NCI-H2081 (cell line): ENCODE measurements at places on chromosomes 4 and X.
A peak's percentile ranks its signal among the peaks of the same experiment; 100 is the strongest.

GRCh38 chrX:41875142-41875541, 48.2 kb downstream of the CASK start:
- DNase-seq = no peak

GRCh38 chr4:185916683-185917082, 104.7 kb upstream of the SORBS2 start:
- no peak for DNase-seq

- no peak for DNase-seq
Observed at GRCh38 chr4:109214622-109215301, 87.7 kb downstream of the COL25A1 start.

GRCh38 chr4:188396037-188396436, 256.8 kb downstream of the TRIML1 start:
- DNase-seq = no peak

GRCh38 chrX:139332441-139332840, 198.1 kb upstream of the F9 start:
- DNase-seq = no peak

DNA sequence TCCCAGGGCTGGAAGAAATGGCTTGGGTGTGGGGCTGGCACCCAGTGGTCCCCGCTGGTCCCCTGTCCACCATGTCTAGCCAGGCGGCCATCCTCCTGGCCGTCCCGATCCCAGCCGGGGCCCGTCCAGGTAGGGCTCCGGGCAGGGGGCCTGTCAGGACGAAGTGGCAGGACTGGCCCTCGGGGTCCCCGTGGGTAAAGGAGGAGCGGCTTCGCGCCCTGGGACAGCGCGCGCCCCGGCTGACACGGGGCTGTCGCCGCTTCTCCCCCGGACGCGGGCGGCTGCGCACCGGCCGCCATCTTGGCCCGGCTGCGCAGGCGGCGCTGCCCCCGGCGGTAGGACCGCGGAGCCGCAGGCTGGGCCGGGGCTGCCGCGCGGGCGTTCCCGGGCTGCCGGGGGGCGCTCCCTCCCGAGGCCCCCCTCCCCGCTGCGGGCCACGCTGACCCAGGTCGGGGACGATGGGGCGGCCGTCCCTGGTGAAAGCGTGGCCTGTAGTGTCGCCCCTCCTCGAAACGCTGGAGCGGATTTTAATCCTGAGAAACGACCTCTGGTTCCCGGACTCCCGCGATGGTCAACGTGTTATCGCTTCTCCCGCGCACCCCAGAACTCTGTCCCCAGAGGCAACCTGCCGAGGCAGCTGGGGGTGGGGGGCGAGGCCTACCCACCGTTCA, 60.4 kb upstream of the BCOR start:
- DNase-seq = peak; percentile 53

- DNase-seq = peak; percentile 83
Observed at GRCh38 chrX:68828740-68829581, at the start of gene EFNB1. Gene EFNB1 (plus strand): TSS chrX:68829021. CDS start chrX:68829777, 756 bp downstream.

DNA sequence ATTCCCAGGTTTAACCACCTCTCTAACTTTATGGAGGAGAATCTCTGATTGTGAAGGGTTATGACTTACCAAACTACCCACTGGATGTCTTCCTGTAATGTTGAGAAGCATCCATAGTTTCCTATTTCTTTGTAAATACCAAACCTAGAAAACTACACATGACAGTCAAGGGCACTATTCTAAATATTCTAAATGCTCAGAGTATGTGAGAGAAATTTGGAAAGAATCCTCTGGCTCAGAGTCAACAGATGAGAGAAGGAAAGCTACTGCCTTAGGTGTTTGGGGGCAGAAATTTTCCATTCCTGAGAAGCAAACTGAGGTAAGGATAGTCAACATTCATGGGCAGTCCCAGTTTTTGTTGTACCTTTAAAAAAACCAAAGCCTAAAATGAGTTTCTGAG, 155.8 kb downstream of the KCNIP4 start:
- DNase-seq = no peak

DNA sequence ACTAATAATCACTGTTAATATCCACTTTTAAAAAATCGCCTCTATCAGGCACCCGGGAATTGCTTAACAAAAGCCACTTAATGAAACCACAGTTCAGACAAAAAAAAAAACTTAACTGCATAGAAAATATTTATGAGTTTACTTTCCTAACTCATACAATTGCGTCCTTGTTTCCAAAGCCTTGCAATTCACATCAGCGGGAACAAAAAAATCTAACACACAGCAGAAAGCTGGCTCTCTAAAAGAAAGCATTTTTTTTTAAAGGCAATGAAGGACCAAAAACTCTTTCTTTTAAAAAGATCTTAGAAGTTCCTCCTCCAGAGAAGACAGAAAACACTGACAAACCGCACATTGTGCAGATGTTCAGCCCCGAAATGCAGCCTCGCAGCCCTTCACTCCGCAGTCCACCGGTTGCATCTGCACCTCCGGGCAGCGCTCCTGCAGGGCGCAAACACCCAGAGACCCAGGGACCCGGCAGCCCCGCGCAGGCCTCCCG, 812 bp downstream of the FAT1 start:
- DNase-seq = no peak

DNA sequence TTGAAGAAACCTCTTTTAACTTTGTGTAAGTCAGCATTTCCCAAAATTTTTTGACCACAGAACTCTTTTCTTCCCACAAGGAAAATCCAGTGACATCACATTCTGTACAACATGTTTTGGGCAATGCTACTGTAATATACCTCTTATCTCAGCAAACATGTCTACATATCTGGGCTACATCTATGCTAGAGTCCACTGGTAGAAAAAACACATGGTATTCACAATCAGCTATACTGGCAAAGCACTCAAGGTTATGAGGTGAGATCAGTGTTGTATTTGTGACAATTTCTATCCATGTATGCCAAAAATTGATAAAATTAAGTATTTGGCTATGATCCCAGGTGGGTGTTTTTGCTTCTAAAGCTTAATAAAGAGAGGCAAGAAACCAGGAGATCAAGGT, 98.0 kb downstream of the ATP11C start:
- no peak for DNase-seq

- no peak for DNase-seq
Observed at GRCh38 chr4:121653986-121654385, 42.8 kb downstream of the ANXA5 start.

DNA sequence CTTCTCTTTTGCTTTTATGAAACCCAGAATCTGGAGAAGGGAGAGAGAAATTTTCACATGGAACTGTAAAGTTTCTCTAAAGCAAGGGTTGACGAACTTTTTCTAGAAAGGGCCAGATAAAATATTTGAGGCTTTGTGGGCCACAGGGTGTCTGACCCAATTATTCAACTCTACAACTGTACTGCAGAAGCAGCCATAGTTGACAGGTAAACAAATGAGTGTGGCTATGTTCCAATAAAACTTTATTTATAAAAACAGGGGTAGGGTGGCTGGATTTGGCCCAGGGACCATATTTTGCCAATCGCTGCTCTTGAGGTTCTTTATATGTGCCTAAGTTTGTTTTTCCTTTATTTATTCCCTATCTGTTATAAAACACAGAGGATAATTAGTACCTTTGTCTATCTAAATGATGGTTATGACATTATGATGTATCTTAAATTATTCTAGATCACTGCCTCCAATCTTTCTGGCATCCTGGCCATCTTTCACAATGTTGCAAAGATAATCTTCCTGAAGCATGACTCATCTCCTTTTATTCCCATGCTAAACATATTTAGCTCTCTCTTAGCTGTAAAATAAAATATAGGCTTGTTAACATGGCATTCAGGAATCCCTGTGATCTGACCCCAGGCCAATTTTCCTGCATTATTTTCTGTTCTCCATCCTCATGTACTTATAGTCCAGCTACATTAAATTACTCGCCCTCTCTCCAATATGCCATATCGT, 106.8 kb upstream of the CBLL2 start:
- DNase-seq = no peak

DNA sequence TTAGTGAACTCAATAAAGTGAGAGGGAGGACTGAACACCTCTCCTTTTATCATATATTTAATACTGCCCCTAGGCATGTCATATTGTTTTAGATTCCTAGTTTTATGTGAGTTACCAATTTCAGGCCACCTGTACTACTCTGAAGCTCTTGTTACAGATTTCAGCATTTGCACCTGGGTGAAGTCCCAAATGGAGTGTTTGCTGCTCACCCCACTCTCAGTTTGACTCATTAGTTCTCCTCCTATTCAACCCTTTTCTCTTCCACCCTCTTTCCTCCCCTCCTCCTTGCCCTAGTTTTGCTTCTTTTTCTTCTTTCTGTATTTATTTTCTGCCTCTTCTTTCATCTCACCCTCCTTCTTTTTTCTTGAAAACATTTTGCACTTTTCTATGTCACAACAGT, 1852.2 kb upstream of the IGFBP7 start:
- DNase-seq = no peak

GRCh38 chr4:134798573-134798972, 597.0 kb upstream of the PABPC4L start:
- no peak for DNase-seq

DNA sequence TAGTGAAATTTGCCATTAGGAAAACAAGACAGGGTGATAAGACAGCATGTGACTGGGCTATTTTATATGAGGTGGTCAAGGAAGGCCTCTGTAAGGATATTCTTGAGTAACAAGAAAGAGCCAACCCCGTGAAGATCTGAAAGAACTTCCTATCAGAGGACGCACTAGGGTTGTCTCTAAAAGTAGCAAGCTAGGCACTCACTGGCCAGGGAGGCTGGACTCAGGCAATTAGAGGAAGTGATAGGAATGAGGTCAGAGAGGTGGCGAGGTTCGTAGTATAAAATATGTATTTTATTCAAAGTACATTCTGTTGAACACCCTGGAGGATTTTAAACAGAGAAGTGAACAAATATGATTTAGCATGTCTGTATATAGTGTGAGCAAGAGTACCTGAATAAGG, 4.6 kb downstream of the BMPR1B start:
- no peak for DNase-seq

GRCh38 chr4:136106753-136107152, 1425.5 kb downstream of the PCDH18 start:
- no peak for DNase-seq

DNA sequence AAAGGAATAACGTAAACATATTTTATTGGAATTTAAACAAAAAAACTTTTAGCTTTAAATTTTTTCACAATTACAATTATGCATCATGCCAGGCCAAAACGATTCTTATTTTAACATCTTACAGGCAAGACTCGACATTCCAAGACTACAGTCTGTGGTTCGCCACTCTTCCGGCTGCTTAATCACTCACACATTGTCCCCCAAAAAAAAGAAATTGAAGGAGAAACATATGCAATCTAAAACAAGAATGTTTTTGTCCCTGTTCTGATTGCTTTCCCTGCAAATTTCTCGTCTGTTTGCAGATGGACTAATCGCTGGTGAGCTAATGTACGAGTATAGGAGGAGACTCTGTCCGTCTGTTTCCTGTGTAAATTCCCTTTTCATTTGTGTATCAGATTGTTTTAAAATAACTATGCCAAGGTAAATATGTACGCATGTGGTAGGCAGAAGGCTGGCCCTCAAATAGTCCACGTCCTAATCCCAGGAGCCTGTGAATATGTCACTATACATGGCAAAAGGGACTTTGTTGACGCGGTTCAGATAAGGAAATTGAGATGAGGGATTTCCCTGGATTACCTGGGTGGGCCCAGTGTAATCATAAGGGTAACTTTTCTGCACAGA, 37.7 kb upstream of the MTNR1A start:
- no peak for DNase-seq

DNA sequence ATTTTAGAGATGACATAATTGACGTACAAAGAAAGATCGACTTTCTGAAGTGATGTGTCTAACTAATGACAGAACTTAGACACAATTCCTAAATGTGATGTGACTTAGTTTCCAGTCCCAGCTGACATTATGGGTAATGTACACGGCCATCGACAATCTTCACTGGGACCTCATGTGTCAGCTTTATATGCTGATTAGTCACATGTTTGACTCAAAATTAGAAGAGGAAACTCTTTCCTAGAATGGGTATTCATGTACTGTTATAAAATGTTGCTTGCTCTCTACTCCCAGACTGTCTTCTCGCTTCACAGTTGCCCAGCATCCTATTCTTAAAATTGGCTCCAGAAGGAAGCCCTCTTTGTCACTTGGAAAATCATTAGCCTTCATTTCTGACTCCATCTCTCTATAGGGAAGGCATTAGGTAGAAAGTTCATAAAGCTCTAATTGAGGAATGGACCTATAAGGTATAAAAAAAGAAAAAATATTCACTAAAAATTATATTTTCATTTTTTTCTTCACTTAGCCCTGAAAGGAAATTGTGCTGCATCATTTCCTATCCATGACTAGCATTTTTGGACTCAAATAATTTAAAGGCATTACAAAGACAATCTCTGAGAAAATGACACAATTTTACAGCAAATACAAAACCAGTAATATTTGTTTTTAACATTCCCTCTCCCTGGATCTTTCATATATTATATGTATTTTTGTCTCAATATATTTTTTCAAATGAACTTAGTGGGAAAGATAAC, 554.6 kb downstream of the INPP4B start:
- DNase-seq = no peak

GRCh38 chr4:188332265-188332664, 193.0 kb downstream of the TRIML1 start:
- DNase-seq = no peak

DNA sequence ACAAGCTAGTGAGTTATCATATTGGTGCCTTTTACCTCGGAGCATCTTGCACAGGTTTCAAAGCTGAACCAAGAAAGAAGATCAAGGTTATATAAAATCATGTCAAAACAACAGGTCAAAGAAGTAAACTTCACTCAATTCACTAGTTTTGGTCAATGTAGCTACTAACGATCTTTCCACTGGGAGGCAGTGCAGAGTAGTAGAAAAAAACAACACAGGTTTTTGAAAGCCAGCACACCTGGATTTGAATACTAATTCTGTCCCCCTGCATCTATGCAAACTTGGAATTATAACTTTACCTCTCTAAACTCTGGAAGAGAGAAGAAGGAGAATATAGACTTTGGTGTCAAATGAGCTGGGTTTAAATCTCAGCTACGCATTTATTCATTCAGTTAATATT, 266.1 kb downstream of the GRIA3 start:
- DNase-seq = peak; percentile 10

DNA sequence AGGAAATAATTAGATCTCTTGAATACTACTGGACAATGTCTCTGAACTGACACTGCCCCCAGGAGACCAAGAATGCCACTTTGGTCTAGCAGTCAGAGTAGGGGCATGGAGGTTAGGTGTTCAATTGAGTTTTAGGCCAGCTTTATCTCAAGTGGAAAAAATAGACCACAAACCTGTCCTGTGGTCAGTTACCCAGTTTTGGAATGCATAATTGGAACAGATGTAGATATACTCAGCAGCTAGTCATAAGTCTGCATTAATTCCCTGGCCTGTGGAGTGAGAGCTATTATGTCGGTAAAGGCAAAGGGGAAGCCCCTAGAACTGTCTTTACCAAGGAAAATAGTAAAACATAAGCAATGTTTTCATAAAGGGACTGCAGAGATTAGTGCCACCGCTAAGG, 587.7 kb downstream of the GLUD2 start:
- DNase-seq = no peak

- DNase-seq = no peak
Observed at GRCh38 chr4:189092581-189092980, 848.1 kb upstream of the FRG1 start.
